ENCODE measurements at places on chromosomes 5 and 9.

GRCh38 chr5:43290726-43291125 lies 22.5 kb downstream of the HMGCS1 start:
- peaks cover 28% of the 10 kb centered on the region for H3K4me1 ChIP-seq
- H3K4me3 ChIP-seq = no peak overlapping the region
- H3K27me3 ChIP-seq = no peaks in the 10 kb centered on the region
- no peak for DNase-seq

DNA sequence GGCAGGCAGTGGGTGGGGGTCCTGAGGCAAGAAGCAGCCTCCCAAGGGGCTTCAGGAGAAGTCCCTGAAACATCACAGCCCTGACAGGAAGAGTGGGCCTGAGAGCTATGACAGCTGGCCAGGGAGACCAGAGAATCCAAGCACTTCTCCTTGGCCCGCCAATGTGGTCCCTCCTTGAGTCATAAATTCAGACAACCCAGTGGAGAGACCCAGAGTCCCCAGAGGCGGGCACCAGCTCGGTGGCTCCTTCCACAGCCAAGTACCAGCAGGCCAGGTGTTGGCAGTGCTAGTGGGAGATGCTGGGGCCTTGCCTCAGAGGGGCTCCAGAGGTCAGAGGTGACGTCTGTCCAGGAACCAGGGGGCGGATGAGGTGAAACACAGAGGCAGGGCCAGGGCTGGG lies 1.6 kb upstream of the DOK3 start:
- peaks cover 11% of the 10 kb centered on the region for H3K4me1 ChIP-seq
- peak overlapping the region; percentile 6 for H3K27ac ChIP-seq
- DNase-seq = no peak
- H3K36me3 ChIP-seq = peaks cover 56% of the 10 kb centered on the region

DNA sequence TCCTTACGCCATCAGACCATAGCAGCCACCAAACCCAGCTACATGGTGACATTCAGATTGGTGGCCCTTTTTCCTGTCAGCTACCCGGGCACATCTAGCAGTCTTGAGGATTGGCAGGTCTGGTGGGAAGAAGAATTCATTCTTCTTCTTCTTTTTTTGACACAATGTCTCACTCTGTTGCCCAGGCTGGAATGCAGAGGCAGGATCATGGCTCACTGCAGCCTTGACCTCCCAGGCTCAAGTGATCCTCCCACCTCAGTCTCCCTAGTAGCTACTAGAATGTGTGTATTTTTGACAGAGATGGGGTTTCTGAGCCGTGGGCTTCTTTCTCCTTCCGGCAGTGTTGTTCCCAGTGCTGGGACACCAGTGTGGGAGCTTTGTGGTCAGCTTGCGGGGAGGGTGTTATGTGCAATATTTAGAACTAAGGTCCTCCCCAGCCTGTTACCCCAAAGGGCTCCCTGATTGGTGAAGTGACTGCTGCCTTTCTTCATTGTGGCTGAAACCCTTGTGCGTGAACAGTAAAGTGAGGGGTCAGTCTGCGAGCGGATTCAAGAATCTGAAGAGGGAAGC lies 3.4 kb downstream of the NTMT1 start:
- H3K4me3 ChIP-seq = no peak overlapping the region
- H3K36me3 ChIP-seq = peaks cover 50% of the 10 kb centered on the region

GRCh38 chr9:136143215-136144001 lies 24.7 kb upstream of the TMEM250 start:
- H3K4me1 ChIP-seq = no peaks in the 10 kb centered on the region
- no peaks in the 10 kb centered on the region for H3K36me3 ChIP-seq
- no peak overlapping the region for H3K4me3 ChIP-seq

- no peak for DNase-seq
- H3K27me3 ChIP-seq = no peaks in the 10 kb centered on the region
- no peak overlapping the region for H3K27ac ChIP-seq
Measured at GRCh38 chr5:100249211-100249883, 285.8 kb upstream of the FAM174A start.

Measured in Calu3 (cell line).